ENCODE measurements at places on chromosomes 4 and X. TPM values are rescaled to one million over a fixed set of nuclear protein-coding genes. Genes with fewer than 3 reads are reported as not detected.

DNA sequence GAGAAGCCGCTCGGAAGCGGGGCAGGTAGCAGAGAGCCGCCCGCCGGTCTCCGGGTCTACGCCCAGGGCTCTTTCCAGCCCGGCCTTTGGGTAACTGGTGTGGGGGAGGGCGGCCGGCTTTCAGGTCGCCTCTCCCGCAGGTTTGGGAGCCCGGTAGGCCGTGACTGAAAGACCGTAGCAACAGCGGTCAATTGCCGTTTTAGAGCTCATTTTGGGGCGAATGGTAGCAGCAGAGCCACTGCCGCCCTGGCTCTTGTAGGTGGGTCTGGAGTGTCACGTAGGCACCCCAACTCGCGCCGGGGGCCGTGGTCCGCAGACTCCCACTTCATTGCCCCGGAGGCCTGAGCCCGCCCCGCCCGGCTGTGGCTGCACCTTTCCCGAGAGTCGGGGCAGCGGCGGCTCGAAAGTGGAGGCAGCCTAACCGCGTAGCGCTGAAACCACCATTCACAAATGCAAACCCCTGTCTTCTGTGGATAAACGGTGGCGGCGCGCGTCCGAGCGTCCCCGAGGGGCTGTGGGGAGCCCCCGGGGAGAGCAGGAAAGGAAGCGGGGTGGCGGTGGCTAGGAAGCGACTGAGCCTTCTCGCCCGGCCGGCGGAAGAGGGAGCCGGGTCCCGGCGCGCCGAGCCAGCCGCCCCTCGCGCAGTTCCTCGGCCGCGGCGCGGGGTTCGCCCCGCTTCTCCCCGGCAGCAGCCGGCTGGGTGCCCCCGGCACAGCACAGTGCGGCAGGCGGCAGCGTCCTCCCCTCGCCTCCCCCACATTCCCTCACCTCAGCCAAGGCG, 2185.1 kb upstream of the TENM3 start:
- peak; percentile 4 for DNase-seq

The MAP7D2 gene
- total RNA-seq, result 0.13 TPM

- DNase-seq, result no peak
Observed at GRCh38 chrX:19810802-19811201, 76.6 kb downstream of the SH3KBP1 start.

- peak; percentile 10 for DNase-seq
Observed at GRCh38 chrX:75746891-75747639, 38.0 kb downstream of the MAGEE2 start.

GRCh38 chr4:187798385-187798784, 197.2 kb upstream of the ZFP42 start:
- no peak for DNase-seq

The DMP1 gene
- not detected for total RNA-seq

The ZBED1 gene
- total RNA-seq, result 40.3 TPM

GRCh38 chr4:4734425-4734824, 125.0 kb upstream of the MSX1 start:
- DNase-seq, result no peak

- DNase-seq, result no peak
Observed at GRCh38 chr4:148634476-148634875, 192.3 kb upstream of the NR3C2 start.

DNA sequence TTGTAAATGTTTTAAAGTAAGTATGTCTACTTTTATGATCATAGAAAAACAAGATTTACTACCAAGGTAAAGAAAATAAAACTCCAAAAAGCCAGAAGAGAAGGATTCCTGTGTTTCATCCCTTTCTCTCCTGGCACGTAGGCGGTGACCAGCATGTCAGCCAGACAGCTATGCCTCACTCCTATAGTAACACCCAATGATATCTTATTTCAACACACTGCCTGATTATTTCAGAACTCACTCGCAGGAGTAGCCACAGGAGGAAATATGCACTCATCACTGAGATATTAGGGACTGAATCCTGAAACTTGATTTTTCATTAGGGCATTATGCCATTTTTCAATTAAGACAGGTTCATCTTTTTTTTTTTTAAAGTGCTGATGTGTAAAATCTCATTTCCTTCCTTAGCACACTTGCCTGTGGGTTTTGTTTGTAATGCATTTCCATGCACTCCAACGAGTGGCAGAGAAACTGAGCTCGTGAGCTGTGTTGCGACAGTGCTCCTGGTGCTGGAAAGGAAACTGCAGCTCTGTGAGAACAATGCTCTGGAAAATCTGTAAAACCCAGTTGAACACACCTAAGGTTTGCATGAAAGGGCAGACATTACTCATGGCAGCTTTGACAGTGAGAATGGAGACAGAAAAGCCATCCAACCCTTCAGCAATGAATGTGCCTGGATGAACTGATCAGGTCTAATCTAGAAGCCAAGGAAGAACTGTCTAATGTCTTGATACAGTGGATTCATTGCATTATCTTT, 18.2 kb downstream of the RAI2 start:
- peak; percentile 85 for DNase-seq
